Activated T-cell treated with anti-CD3 and anti-CD28 coated beads for 4 hours (primary cell): ENCODE measurements at places on chromosomes 6 and 20.

- DNase-seq: no peak
These were observed 270.0 kb upstream of the HSF2 start for GRCh38 chr6:122129313-122130025.

GRCh38 chr20:61841551-61841950, 224.1 kb downstream of the TAF4 start:
- no peak for DNase-seq

DNA sequence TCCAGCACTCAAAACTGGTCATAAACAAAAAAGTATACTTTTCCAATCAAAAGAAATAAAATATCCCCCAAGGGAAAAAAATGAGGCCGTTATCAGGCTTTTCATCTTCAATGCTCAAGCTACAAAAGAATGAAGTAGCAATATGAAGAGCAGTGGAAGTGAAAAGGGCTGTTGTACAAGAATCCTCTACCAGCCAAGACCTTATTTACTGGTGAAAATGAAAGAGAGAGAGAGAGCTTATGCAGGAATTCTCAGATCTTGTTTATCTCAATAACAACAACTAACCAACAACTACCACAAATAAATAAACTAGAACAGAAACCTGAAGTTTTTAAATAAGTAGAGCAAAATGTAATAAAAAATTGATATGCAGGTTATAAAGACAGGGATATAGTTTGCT, 400.6 kb downstream of the HDGFL1 start:
- DNase-seq: no peak

GRCh38 chr6:137391061-137391814, 103.0 kb downstream of the OLIG3 start:
- no peak for DNase-seq

DNA sequence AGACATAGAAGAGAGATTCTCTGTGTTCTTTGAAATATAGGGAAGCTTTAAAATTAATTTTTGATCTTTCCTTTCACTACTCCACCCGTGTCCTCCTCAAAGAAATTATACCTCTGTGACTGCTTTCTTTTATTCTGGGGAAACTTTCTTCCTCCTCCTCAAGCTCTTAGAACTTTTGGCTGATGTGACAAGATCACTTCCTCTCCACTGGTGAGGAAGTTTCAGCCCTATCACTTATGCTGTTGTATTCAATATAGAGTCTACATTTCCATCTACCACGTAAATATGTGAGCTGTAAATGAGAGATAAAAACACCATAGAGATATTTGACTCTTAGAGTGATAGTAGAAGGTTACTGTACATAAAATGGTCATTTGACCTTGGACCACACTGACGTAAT, 141.9 kb upstream of the SASH1 start:
- DNase-seq: no peak

DNA sequence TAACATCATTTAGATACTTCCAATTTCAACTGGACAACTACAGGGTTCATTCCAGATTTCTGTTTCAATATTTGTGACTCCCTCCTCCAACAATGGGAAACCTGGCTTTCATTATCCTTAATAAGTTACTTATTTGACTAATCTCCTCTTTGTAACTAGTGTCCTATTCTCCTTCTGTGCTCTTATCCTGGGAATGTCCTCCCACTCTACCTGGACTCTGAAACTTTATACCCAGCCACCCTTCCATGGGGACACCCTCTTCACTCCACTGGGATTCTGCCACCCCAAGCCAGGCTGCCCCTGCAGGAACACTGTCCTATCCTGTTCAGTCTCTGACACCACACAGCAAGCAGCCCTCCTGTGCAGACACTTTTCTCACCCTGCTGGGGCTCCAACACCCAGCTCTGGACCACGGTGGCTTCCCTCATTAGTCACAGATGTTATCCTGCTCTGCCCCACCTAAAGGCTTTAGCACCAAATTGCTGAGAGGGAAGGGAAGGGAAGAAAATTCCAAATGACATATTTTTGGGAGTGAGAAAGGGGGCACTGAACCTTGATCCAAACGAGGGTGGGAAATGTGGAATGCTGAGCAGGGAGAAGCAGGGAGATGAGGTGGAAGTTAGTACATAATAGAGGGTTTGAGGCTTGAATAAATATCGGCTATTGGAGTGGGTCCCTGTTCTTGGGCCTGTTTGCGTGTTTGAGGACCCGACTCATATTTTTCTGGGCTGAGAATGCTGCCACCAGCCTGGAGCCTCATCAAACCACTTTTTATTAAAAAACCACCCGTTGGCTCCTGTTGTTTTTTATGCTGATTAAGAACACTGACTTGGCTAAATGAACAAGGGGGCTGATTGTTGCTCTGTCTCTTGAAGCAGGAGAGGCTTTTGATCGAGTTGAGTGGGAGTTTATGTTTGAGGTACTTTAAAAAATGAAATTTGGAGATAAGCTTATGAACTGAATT, 54.0 kb upstream of the AKIRIN2 start:
- DNase-seq: no peak
